Activated CD4-positive, alpha-beta memory T cell treated with anti-CD3 and anti-CD28 coated beads, Interleukin-2, amount 10 ng/mL, durations not matched to agents 7 days and 5 days (primary cell): ENCODE measurements at places on chromosomes 6 and 20. TPM values are rescaled to one million over a fixed set of nuclear protein-coding genes. Genes with fewer than 3 reads are reported as not detected.

Gene TAGAP
- total RNA-seq = 53.2 TPM

GRCh38 chr20:62832951-62833391 lies 16.1 kb downstream of the COL9A3 start:
- DNase-seq = no peak
- H3K4me3 ChIP-seq = no peak overlapping the region
- no peak overlapping the region for H3K27ac ChIP-seq
- no peaks in the 10 kb centered on the region for H3K36me3 ChIP-seq
- no peaks in the 10 kb centered on the region for H3K27me3 ChIP-seq

DNA sequence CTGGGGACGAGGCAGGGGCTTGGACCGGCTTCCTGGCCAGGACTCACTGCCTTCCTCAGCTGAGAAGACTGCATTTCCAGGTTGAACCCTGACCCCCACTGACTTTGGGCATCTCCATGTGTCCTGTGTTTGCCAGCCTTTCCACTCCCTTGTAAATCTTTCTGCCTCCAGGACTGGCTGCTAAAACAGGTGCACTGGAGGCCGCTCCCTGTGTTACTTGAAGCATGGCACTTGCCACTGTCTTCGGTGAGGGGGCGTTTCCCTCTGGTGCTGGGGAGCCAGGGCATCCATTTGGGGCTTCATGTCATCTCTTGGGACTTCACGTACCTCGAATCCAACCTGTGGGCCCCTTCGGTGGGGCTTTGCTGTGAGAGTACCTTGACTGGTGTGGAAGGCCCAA lies 6.7 kb upstream of the RBM38 start:
- H3K27me3 ChIP-seq = no peaks in the 10 kb centered on the region
- no peak overlapping the region for H3K27ac ChIP-seq
- no peak overlapping the region for H3K4me3 ChIP-seq

Gene PRR18
- total RNA-seq = not detected

DNA sequence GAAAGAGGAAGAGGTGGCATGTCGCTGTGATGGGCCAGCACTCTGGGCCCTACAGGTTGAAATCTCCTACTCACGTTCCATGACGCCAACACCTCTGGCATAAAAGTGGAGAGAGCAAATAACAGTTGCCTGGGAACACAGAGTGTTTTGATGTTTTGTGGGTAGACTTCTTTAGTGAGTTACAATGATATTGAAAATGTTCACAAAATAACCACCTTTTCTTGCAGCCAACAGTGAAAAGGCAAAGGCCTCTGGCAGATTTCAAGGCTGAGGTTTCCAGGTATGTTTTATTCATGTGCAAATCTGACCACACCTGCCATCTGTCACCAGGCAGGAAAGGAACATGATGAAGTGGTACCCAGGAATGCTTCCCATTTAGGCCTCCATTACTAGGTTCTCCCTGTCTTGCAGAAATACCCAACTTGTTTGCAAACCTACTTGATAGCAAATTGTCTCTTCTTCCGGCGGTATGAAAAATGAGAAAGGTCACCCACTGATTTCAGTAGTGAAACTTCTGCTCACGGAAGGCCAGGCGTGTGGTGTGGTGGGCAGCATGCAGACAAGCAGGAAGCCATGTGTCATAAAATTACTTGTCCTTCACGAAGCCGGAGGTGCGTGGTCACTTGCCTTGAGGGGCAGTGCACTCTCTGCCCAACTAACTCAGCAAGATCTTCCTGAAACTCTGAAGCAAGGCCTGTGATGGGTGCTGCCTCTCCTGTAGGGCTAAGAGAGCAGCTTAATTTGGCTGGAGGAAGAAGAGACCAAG lies 299.1 kb upstream of the PRDM1 start:
- peak; percentile 63 for DNase-seq
- peak overlapping the region; percentile 56 for H3K27ac ChIP-seq
- peaks cover 86% of the 10 kb centered on the region for H3K4me1 ChIP-seq
- H3K36me3 ChIP-seq = peaks cover 39% of the 10 kb centered on the region

GRCh38 chr20:20903773-20904500 lies 191.5 kb upstream of the RALGAPA2 start:
- peaks cover 2% of the 10 kb centered on the region for H3K27me3 ChIP-seq
- H3K4me1 ChIP-seq = no peaks in the 10 kb centered on the region
- no peak for DNase-seq
- no peak overlapping the region for H3K27ac ChIP-seq

Gene PAK5
- total RNA-seq = not detected

DNA sequence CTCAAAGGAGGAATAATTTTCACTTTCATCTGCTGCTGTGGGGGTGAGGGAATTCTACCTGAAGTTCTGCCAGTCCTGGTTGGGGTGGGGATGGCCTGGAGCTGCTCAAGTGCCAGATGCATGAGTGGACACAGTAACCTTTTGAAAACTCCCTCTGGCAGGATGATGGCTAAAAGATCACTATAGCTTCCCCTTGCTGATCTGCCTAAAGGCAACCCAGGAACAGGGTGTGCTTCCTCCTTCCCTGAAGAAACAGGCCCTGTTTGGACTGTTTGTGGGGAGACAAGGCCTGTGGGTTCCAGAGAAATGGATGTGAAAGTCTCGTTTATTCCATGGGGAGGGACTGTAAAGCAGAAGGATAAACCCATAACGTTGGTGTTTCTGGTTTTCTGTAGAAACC lies 176.9 kb downstream of the DTNBP1 start:
- no peak for DNase-seq
- peaks cover 25% of the 10 kb centered on the region for H3K4me1 ChIP-seq
- no peaks in the 10 kb centered on the region for H3K27me3 ChIP-seq
- H3K4me3 ChIP-seq = no peak overlapping the region

DNA sequence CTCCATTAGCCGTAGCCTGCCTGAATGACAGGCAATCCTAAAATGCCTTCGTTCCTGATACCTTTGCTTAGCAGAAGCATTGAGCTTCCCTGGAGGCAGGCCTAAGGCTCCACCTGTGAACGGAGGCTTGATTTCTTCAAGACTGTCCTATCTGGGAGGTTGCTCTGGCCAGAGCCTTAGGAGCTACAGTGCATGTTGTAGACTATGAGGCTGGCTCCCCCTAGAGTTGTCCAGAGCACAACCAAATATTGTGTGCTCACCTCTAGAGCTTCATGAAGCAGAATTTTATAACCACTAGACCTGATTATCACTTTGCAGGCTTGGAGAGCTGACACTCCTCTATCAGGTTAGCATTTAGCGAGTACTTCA lies 217.8 kb downstream of the MAFB start:
- H3K4me3 ChIP-seq = no peak overlapping the region
- H3K4me1 ChIP-seq = no peaks in the 10 kb centered on the region
- no peaks in the 10 kb centered on the region for H3K27me3 ChIP-seq
- no peaks in the 10 kb centered on the region for H3K36me3 ChIP-seq

GRCh38 chr20:23021541-23021940 lies 13.6 kb upstream of the SSTR4 start:
- H3K4me1 ChIP-seq = no peaks in the 10 kb centered on the region
- no peak for DNase-seq
- H3K27ac ChIP-seq = no peak overlapping the region
- H3K27me3 ChIP-seq = no peaks in the 10 kb centered on the region
- no peak overlapping the region for H3K4me3 ChIP-seq

DNA sequence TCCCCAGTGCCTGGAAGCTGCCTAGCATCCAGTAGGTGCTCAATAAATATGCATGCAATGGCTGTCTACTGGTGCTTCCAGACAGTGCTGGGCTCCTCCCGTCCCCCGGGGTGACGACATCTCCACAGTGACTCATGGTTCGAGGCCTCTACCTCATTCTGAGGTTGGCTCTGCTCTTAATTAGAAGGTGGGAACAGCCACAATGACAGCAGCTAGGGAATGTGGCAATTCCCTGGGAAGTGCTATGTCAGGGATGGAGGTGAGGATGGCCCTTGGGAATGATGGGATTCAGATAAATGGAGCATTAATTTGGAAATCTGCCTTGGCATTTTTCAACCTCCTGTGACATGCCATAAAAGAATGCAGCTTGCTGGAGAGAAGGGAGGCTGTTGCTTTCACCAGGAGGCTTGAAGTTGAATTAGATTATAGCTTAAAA lies 43.5 kb upstream of the NFATC2 start:
- no peaks in the 10 kb centered on the region for H3K27me3 ChIP-seq

GRCh38 chr6:32627831-32628230 lies 9.4 kb upstream of the HLA-DQA1 start:
- H3K36me3 ChIP-seq = peaks cover 2% of the 10 kb centered on the region
- H3K4me3 ChIP-seq = no peak overlapping the region
- H3K27ac ChIP-seq = peak overlapping the region; percentile 50
- H3K27me3 ChIP-seq = peaks cover 2% of the 10 kb centered on the region
- H3K4me1 ChIP-seq = peaks cover 35% of the 10 kb centered on the region

- H3K27ac ChIP-seq = no peak overlapping the region
- H3K36me3 ChIP-seq = no peaks in the 10 kb centered on the region
- DNase-seq = peak; percentile 51
- H3K4me3 ChIP-seq = no peak overlapping the region
- peaks cover 4% of the 10 kb centered on the region for H3K27me3 ChIP-seq
Observed at GRCh38 chr20:50992733-50993457, 30.0 kb downstream of the KCNG1 start.

Gene DSP
- total RNA-seq = 0.15 TPM

- peaks cover 11% of the 10 kb centered on the region for H3K27me3 ChIP-seq
- H3K4me1 ChIP-seq = peaks cover 2% of the 10 kb centered on the region
- H3K36me3 ChIP-seq = no peaks in the 10 kb centered on the region
- no peak overlapping the region for H3K27ac ChIP-seq
Observed at GRCh38 chr6:138328210-138328609, 49.5 kb upstream of the SMIM28 start.

DNA sequence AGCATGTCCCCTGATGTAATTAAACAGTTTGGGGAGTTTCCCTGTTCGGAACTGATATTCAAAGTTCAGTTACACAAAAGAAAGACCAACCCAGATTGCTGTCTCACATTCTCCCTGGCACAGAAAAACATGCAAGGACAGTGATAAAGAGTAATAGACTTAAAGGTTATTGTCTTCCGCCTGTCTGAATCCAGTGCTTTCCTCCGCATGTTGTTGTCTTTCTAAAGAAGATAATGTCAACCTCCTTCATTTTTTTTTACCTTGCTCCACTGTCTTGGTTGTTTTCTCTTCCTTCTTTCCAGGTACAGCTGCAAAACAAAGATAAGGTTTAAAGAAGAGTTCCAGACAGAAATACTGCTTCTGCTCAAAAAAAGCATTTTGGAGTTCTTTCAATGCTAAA lies 284.5 kb downstream of the TRDN start:
- H3K27ac ChIP-seq = no peak overlapping the region
- H3K4me3 ChIP-seq = no peak overlapping the region
- H3K4me1 ChIP-seq = no peaks in the 10 kb centered on the region
- no peaks in the 10 kb centered on the region for H3K27me3 ChIP-seq

DNA sequence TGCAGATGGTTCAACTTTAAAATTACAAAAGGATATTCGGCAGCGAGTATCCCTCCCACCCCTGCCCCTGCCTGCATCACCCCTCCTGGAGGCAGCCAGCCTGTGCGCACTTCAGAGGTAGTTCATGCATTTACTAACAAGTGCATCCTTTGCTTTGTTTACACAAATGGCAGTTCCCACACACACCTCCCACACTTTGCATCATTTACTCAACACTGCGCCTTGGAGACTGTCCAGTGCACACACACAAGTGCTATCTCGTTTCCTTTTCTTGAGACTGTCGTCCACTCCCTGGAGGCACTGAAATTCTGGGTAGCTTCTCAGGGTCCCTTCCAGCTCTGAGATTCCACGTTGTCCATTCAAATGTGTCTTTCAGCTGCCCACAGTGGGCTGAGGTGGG lies 53.1 kb upstream of the VSX1 start:
- DNase-seq = no peak
- H3K27ac ChIP-seq = no peak overlapping the region
- no peaks in the 10 kb centered on the region for H3K4me1 ChIP-seq
- no peaks in the 10 kb centered on the region for H3K36me3 ChIP-seq
- H3K4me3 ChIP-seq = no peak overlapping the region

DNA sequence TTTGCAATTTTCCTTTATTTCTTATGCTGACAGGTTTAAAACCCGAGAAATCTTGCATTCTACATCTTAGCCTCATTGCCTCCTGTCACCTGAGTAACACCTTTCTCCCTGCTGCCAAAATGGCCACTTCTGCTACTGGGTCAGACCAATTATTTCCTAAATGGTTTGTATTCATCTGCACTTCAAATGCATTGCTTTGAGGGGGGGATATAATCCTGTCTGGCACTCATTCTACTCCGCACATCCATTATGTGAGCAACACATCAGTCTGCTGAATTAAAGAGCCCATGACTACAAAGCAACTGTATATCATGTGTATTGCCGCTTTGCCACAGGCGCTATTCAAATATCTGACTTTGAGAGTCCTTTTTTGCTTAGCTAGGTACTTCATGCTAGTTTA lies 141.6 kb upstream of the TSHZ2 start:
- no peak overlapping the region for H3K4me3 ChIP-seq
- H3K36me3 ChIP-seq = no peaks in the 10 kb centered on the region
- no peak overlapping the region for H3K27ac ChIP-seq

DNA sequence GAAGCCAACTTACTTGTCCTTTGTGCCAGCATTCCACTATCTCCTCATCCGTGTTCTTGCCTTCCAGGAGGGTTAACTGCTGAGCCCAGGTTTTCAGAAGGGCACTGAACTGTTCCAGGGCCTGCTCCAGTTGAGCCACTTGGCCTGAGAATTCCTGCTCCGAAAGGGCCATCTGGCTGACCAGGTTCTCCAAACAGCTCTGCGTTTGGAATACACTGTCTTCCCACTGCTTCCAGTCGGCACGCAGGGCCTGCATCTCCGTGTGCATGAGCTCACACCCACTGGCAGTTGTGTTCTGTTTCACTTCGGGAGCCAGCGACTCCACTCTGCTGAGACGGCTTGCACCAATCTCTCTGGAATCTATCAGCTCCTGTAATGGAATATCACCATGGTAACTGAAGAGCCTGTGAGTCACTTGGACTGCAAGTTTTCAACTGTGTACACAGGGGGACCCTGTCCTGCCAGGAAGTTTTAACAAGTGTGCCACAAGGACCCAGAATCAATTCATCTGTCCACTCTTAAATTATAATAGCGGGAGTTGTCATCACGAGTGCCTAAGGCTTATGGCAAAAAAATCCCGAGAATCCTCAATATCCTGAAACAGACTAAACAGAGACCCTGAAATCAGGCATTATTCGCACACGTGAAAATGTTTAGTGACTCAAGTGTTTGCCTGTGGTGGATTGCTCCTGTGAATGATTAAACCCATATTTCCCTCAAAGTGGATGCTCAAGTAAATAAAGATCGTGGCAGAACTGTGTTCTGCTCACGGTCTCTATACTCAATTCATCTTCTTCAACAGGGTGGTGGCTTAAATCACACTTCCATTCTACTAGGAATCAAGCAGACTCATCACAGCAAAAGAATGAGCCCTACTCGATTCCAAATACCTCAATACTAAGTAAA lies 255.9 kb downstream of the SYNE1 start:
- H3K27me3 ChIP-seq = peaks cover 11% of the 10 kb centered on the region
- H3K36me3 ChIP-seq = no peaks in the 10 kb centered on the region
- H3K4me1 ChIP-seq = no peaks in the 10 kb centered on the region
- no peak overlapping the region for H3K4me3 ChIP-seq
- DNase-seq = no peak
- H3K27ac ChIP-seq = no peak overlapping the region
